ENCODE measurements at places on chromosomes 1 and 21.

- DNase-seq, result no peak
Observed at GRCh38 chr1:159949981-159950381, 4.1 kb downstream of the SLAMF9 start.

- DNase-seq, result no peak
Observed at GRCh38 chr1:194175251-194175650, 988.8 kb upstream of the B3GALT2 start.

DNA sequence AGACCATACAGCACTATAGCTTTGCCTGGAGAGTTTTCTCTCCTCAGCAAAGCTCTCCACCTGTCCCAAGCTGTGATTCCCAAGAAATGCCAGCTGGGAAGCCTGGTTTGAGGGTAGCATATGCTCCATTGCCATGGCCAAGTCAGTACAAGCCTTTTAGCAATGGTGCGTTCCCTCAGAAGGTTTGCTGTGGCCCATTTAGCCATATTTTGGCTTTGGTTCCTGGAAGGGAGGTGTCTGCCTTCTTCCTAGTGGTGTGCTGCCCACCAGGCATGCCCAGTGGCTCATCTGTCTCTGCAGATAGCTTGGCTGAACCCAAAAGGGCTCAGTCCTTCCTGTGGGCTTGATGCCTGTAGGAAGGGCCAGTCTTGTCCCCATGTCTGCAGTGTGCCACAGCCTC lies 32.4 kb downstream of the GALNT2 start:
- DNase-seq, result no peak

DNA sequence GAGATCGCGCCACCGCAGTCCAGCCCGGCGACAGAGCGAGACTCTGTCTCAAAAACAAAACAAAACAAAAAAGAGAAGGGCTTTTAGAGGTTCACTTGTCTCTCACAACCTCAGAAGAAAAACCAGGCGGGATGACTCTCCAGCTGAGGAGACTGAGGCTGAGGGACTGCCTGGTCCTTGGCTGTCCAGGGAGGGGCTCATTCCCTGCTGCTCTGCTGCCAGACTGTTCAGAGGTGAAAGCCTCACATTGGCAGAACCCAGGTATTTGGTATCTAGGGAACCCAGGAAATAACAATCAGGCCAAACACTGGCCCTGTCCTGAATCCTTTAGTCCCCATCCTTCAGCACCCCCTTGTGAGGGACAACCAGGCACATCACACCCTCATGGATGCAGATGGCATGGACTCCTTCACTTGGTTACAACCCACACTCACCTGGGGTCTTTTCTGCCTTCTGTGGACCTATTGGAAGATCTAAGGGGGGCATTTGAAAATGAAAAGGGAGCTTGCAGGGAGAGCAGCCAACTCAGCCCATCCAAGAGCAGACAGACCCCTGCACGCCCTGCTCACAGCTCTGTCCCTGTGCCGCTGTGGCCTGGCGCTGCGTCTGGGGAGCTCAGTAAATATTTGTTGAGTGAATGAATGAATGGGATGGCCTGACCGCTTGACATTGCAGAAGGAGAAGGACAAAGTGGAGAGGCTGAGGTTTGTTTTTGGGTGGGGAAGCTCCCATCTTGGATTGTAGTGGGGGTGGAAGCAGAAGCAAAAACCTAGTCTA lies 33.4 kb downstream of the CD247 start:
- DNase-seq, result no peak
